ENCODE measurements at places on chromosomes 6 and 20. TPM values are rescaled to one million over a fixed set of nuclear protein-coding genes. Genes with fewer than 3 reads are reported as not detected.

DNA sequence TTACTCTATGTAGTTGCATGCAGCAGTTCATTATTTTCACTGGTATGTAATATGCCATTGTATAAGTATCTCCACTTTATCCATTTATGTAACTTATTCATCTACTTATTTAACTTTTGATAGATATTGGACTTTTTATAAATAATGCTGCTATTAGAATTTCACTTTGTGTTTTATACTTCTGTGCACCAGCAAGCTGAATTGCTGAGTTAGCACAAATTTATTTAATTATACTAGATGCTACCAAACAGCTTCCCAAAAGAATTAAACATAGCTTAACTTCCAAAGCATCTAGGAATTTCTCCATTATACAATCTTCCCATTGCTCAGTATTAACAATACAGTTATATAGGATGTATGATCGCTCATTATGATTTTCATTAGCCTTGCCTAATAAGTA is 308.0 kb upstream of the FKBP1C start:
- no peak for DNase-seq
- H3K27ac ChIP-seq = no peak overlapping the region
- no peaks in the 10 kb centered on the region for H3K4me1 ChIP-seq
- no peaks in the 10 kb centered on the region for H3K36me3 ChIP-seq

Gene SOBP
- 0.21 TPM for total RNA-seq

- H3K4me1 ChIP-seq = no peaks in the 10 kb centered on the region
- H3K4me3 ChIP-seq = no peak overlapping the region
- no peak overlapping the region for H3K27ac ChIP-seq
- DNase-seq = no peak
- H3K36me3 ChIP-seq = no peaks in the 10 kb centered on the region
These were observed 531.0 kb upstream of the MMS22L start for GRCh38 chr6:97813889-97814567.

Gene MLN
- not detected for total RNA-seq

- no peaks in the 10 kb centered on the region for H3K27me3 ChIP-seq
- H3K4me1 ChIP-seq = peaks cover 12% of the 10 kb centered on the region
- no peaks in the 10 kb centered on the region for H3K36me3 ChIP-seq
- no peak overlapping the region for H3K27ac ChIP-seq
- no peak for DNase-seq
- no peak overlapping the region for H3K4me3 ChIP-seq
These were observed 228.3 kb upstream of the ECI2 start for GRCh38 chr6:4363656-4364055.

- no peak for DNase-seq
- H3K4me1 ChIP-seq = peaks cover 20% of the 10 kb centered on the region
- peak overlapping the region; percentile 31 for H3K27ac ChIP-seq
- H3K4me3 ChIP-seq = peak overlapping the region; percentile 89
These were observed 677 bp upstream of the ZBTB24 start for GRCh38 chr6:109483735-109484057.

Gene RAB23
- 8.4 TPM for total RNA-seq

DNA sequence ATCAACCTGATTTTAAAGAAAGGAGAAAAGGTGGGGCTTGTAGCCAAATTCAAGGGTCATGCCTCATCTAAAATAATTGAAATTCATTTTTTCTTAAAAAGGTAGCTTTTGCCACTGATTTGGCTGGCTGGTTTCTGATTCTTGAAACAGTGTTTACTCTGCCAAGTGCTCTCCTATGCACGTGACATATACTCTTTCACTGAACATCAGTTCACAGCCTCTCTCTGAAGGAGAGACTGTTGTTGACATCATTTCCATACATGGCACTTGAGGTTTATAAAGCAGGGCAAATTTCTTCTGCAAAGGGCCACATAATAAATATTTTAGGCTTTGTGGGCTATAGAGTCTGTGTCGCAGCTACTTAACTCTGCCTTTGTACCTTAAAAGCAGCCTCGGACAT is 40.4 kb upstream of the DOK5 start:
- no peaks in the 10 kb centered on the region for H3K36me3 ChIP-seq
- no peak for DNase-seq
- no peaks in the 10 kb centered on the region for H3K4me1 ChIP-seq
- no peak overlapping the region for H3K27ac ChIP-seq
- no peak overlapping the region for H3K4me3 ChIP-seq

DNA sequence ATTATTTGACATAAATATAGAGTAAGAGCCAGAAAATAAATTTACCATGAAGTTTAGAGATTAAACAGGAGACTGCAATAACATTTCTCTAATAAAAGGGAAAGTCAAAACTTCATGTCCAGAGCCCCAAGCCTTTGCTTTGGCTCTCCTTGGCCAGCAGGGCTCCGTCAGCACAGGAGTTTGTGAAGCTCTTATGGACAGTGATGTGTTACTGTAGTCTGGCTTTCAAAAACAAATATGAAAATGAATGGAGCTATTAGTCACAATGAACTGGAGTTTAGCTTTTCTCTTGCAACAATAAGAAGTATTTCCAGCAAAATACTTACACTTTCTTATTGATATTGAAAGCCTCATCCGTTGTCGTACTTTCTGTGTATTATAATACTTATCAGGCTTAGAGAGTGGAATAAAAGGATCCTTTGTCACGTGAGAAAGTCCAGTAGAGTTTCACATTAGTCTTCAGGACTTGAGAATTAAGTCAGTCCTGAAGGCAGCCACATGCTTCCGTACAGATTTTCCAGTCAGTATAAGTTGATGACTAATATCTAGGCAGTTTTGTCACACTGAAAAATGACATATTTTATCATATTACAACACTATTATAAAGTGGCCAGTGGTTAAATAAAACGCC is 117.0 kb upstream of the PRL start:
- no peak overlapping the region for H3K4me3 ChIP-seq
- no peaks in the 10 kb centered on the region for H3K36me3 ChIP-seq
- no peaks in the 10 kb centered on the region for H3K27me3 ChIP-seq
- peaks cover 9% of the 10 kb centered on the region for H3K4me1 ChIP-seq
- H3K27ac ChIP-seq = no peak overlapping the region

GRCh38 chr6:166058064-166058739 is 109.4 kb downstream of the TBXT start:
- no peak for DNase-seq
- H3K4me1 ChIP-seq = no peaks in the 10 kb centered on the region
- H3K4me3 ChIP-seq = no peak overlapping the region
- H3K27ac ChIP-seq = no peak overlapping the region
- no peaks in the 10 kb centered on the region for H3K36me3 ChIP-seq
- H3K27me3 ChIP-seq = no peaks in the 10 kb centered on the region

DNA sequence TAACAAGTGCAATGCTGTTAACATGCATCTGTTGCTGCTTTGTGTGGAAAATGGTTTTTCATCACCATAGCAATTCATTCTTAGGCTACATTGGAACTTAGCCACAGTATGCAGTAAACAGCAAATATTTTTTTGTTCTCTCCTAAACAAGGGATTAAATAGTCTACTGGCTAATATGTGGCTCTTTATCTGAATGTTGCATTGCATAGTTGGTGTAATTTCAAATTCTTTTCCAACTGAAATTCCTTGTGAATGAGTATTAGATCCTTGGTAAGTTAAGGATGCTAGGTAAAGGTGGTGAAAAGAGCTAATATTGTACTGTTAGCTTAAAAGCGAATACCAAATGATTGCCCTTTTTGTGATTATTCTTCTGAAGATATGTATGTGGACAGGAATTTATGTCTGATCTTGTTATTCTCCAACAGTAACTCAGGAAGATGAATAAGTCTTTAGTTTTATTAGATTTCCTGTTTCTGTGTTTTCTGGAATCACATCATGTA is 958 bp downstream of the MLIP start:
- H3K4me1 ChIP-seq = peaks cover 19% of the 10 kb centered on the region
- no peaks in the 10 kb centered on the region for H3K36me3 ChIP-seq
- no peak overlapping the region for H3K27ac ChIP-seq
- no peaks in the 10 kb centered on the region for H3K27me3 ChIP-seq
- H3K4me3 ChIP-seq = no peak overlapping the region
- DNase-seq = no peak

- no peaks in the 10 kb centered on the region for H3K36me3 ChIP-seq
- no peak for DNase-seq
- H3K27ac ChIP-seq = peak overlapping the region; percentile 69
These were observed 50.9 kb upstream of the TNFAIP3 start for GRCh38 chr6:137816133-137816579.

GRCh38 chr6:109760208-109760607 is 69.1 kb downstream of the FIG4 start:
- H3K27me3 ChIP-seq = no peaks in the 10 kb centered on the region
- no peak overlapping the region for H3K4me3 ChIP-seq
- no peaks in the 10 kb centered on the region for H3K4me1 ChIP-seq
- H3K27ac ChIP-seq = no peak overlapping the region
- H3K36me3 ChIP-seq = no peaks in the 10 kb centered on the region

DNA sequence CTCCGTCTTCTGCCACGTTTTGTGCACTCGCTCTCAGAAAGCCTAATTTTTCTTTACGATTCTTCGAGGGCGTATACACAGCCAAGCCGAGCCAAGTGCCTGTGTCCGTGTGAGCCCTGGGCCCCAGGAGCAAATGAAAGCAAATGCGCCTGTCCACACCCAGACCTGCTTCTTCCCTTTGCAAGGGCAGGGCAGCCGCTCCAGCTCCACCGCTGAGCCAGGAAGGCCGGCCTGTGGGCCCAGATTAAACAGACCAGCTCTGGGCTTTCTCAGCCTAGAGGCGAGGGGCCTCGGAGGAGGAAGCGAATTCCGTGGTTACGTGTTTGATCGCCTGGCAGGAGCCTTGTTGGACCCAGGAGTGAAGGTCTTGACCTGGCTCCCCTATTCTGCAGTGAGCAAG is 184.6 kb downstream of the SMOC2 start:
- no peaks in the 10 kb centered on the region for H3K27me3 ChIP-seq
- no peak overlapping the region for H3K27ac ChIP-seq
- no peak for DNase-seq
- H3K4me1 ChIP-seq = no peaks in the 10 kb centered on the region
- H3K4me3 ChIP-seq = no peak overlapping the region

- H3K4me1 ChIP-seq = no peaks in the 10 kb centered on the region
- H3K36me3 ChIP-seq = no peaks in the 10 kb centered on the region
- H3K27ac ChIP-seq = no peak overlapping the region
- no peak overlapping the region for H3K4me3 ChIP-seq
These were observed 3.5 kb upstream of the MOXD1 start for GRCh38 chr6:132404736-132405135.

Gene NHSL1
- 23.9 TPM for total RNA-seq

Gene TCF19
- total RNA-seq = 3.6 TPM

Gene C6orf118
- total RNA-seq = not detected

DNA sequence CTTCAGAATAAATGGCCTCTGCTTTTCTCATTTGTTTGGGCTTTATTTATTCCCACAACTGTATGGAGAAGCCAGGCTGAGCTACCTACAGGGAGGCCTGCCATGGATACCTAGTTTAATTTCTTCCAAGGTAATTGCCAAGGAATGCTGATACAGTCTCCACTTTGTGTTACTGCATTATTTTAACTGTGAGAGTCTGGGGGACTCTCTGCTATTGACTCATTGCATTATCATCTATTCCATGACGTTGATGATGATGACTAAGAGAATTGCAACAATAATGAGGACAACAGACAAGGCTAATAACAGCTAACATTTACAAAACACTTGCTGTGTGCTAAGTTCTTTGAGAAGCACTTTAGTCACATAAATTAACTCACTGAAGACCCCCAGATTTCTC is 88.3 kb upstream of the COL21A1 start:
- H3K4me1 ChIP-seq = peaks cover 13% of the 10 kb centered on the region
- H3K27ac ChIP-seq = peak overlapping the region; percentile 89
- H3K36me3 ChIP-seq = no peaks in the 10 kb centered on the region
- no peaks in the 10 kb centered on the region for H3K27me3 ChIP-seq
- no peak overlapping the region for H3K4me3 ChIP-seq
- DNase-seq = peak; percentile 88

Gene MYCT1
- total RNA-seq = not detected

Gene TP53TG5
- total RNA-seq = not detected

Gene CENPQ
- 5.4 TPM for total RNA-seq

Gene TNXB
- 4.3 TPM for total RNA-seq

- H3K4me3 ChIP-seq = peak overlapping the region; percentile 36
- peak; percentile 81 for DNase-seq
- no peaks in the 10 kb centered on the region for H3K27me3 ChIP-seq
- peaks cover 18% of the 10 kb centered on the region for H3K4me1 ChIP-seq
- peak overlapping the region; percentile 59 for H3K27ac ChIP-seq
These were observed 40.2 kb downstream of the PPP1R3G start for GRCh38 chr6:5125152-5126006.

GRCh38 chr6:168165891-168166290 is 86.9 kb upstream of the FRMD1 start:
- no peaks in the 10 kb centered on the region for H3K36me3 ChIP-seq
- no peaks in the 10 kb centered on the region for H3K4me1 ChIP-seq
- no peak overlapping the region for H3K27ac ChIP-seq

GRCh38 chr6:34233867-34234266 is 2.8 kb upstream of the HMGA1 start:
- DNase-seq = no peak
- no peak overlapping the region for H3K27ac ChIP-seq
- no peaks in the 10 kb centered on the region for H3K27me3 ChIP-seq

Gene KHDC1
- 1.3 TPM for total RNA-seq

Gene SYCP2
- 0.35 TPM for total RNA-seq

- no peak overlapping the region for H3K4me3 ChIP-seq
- no peak overlapping the region for H3K27ac ChIP-seq
- DNase-seq = no peak
- no peaks in the 10 kb centered on the region for H3K4me1 ChIP-seq
- H3K36me3 ChIP-seq = no peaks in the 10 kb centered on the region
These were observed 76.1 kb upstream of the TRDN start for GRCh38 chr6:123712831-123713230.

- H3K27ac ChIP-seq = no peak overlapping the region
- no peak for DNase-seq
- no peaks in the 10 kb centered on the region for H3K27me3 ChIP-seq
- peaks cover 50% of the 10 kb centered on the region for H3K36me3 ChIP-seq
These were observed 194.6 kb downstream of the DST start for GRCh38 chr6:56448046-56448445.

- H3K36me3 ChIP-seq = no peaks in the 10 kb centered on the region
- DNase-seq = no peak
- H3K4me3 ChIP-seq = no peak overlapping the region
- H3K4me1 ChIP-seq = no peaks in the 10 kb centered on the region
- H3K27ac ChIP-seq = no peak overlapping the region
- H3K27me3 ChIP-seq = no peaks in the 10 kb centered on the region
These were observed 181.2 kb downstream of the ZDHHC14 start for GRCh38 chr6:157561929-157562810.

Gene STMND1
- total RNA-seq = not detected

Gene SLC2A10
- not detected for total RNA-seq

DNA sequence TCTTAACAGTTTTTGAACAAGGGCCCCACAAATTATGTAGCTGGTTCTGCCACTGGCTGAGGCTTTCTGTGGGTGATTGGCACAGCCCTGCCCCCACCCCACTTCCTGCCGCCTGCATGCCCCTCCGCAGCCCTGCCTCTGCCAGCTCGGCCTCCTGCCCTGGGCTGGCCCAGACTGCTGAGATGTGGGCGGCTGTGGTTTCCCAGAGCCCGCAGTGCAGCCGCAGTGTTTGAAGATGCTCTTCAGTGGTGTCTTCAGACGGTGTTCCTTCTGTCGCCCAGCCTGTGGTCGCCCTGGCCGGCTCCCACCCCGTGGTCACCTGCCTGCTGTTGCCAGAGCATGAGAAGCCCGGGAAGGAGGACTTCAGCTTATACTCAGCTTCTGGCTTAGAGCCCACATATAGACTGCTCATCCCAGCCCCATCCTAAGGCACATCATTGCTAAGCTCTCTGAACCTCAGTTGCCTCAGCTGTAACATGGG is 154.3 kb downstream of the VEGFA start:
- peaks cover 31% of the 10 kb centered on the region for H3K4me1 ChIP-seq
- no peaks in the 10 kb centered on the region for H3K27me3 ChIP-seq
- DNase-seq = peak; percentile 66
- no peak overlapping the region for H3K27ac ChIP-seq

- H3K4me3 ChIP-seq = no peak overlapping the region
- H3K36me3 ChIP-seq = no peaks in the 10 kb centered on the region
- no peak for DNase-seq
- no peaks in the 10 kb centered on the region for H3K4me1 ChIP-seq
These were observed 107.8 kb upstream of the CITED2 start for GRCh38 chr6:139482287-139482686.
